Ecto neural progenitor cell (in vitro differentiated cells): ENCODE measurements at places on chromosomes 7 and 10.

DNA sequence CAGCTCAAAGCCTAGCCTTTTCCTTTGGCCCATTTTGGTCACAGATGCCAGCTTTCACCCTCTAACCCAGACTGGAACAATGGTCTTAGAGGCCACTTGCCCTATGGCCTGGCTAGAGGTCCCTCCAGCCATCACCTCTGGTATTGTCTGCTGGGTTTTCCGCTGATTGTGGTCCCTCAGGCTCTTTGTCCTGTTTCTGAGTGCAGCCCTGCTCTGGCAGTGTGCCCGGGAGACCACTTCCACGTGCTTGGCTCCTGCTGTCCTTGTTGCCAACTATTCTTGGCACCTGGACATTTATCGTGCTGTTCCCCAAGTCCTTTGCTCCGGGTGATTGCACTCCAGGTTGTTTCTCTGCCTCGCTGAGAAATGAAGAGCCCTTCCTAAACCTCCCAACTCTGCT lies 53.3 kb upstream of the FAM180A start:
- no peak for DNase-seq

- no peak for DNase-seq
Measured at GRCh38 chr10:133260895-133261725, 15.6 kb downstream of the ADAM8 start.

- no peak for DNase-seq
Measured at GRCh38 chr7:112149734-112150133, 56.5 kb downstream of the DOCK4 start.

GRCh38 chr7:155694851-155695250 lies 50.4 kb downstream of the RBM33 start:
- DNase-seq = no peak

DNA sequence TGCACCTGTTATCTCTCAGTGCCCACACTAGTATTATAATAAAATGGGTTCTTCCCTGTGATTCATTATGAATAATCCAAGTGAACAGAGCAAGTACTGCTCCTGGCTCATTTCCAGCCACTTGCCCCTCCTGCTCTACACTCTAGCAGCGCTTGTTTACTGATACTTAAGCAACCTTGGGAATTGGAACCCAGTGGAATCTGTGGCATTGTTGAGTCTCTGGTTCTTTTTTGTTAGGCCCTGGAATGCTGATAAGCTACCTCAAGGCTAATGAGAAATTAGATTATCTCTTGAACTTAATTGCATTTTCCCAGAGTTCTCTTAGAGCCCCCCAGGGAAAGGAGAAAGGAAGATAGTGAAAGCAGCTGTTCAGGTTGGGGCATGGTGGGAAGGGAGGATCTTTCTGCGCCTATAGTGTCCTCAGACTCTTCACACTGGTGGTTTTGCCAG lies 34.0 kb downstream of the PRKAR2B start:
- no peak for DNase-seq

DNA sequence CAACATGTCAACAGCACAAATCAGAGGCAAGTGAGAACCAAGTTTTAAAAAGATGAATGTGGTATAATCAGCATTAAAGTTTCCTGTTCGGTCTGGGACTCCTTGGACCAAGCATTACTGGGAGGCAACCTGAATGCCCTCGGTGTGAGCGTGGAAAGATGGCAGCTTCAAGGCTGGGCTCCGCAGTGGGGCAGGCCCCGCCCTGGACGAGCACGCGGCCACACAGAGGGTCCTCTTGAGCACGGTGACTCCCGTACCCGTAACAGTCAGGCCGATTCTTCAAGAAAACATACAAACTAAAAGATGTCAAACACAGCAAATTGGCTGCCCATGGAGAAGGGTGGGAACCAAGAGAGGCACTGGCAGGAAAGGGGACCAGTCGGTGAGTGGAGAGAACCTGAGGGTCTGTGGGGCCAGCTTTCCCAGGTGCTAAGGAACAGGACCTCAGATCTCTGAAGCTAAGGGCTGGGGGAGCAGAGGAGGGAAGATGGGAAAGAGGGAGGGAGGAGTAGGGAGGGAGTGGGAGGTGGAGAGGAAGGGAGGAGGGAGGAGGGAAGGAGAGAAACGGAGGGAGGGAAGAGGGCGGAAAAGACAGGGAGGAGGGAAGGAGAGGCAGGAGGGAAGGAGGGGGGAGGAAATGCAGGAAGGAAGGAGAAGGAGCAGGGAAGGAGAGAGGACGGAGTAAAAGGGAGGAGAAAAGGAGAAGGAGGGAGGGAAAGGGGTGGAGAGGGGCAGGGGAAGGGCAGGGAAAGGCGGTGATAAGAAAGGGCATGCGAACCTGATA lies 71.2 kb upstream of the FAM20C start:
- DNase-seq = peak; percentile 36

- no peak for DNase-seq
Measured at GRCh38 chr10:106506526-106507283, 657.8 kb downstream of the SORCS1 start.

GRCh38 chr10:76311752-76312636 lies 880.6 kb downstream of the LRMDA start:
- DNase-seq = no peak

GRCh38 chr10:97020452-97021400 lies 165.0 kb downstream of the SLIT1 start:
- peak; percentile 75 for DNase-seq

DNA sequence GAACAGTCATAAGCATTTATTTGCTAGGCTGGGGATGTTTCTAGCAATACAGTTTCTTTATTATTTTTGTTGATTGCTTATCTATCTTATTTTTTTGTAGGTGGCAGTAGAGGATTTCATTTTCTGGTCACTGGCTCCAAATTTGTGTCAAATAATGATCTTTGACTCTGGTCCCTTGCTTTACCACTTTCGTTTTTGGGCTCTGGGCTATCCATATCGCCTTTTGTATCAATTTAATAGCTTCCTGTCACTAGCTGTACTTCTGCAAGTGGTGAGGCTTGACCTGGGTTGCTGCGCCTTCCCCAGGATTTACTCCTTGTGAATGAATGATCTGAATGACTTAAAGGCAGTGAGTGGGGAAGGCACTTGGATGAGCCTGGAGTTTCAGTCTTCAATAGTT lies 48.4 kb downstream of the MDFIC start:
- DNase-seq = no peak

DNA sequence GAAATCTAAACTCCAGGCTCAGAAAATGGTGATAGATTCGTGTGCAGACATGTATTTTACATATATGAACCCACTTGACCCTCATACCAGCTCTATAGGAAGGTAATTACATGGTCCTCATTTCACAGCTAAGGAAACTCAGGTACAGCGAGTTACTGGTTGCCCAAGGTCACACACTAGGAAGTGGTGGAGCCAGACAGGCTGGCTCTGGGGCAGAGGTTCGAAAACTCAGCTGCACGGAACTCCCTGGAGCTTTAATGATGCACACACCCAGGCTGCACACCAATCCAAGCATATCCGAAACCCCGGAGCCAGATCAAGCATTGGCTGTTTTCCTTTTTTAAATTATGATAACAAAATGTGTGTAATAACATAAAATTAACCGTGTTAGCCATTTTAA lies 172.4 kb downstream of the COBL start:
- DNase-seq = no peak

DNA sequence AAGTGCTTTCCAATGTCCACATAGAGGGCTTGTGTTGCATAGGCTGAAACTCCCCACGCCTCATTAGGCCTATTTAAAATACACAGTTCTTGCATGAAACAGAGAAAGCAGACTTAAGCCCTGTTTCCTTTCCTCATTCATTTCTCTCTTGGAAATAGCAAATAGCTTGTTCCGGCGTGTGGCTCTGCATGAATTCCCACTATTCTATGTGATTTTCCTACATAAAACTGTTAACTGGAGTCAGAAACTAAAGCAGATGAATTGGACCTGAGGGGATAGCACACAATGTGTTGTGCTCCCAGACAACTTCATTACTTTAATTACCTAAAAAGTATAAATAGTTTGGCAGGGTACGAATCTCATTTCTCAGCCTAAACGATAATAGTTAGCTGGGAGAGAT lies 981.5 kb downstream of the SORCS1 start:
- no peak for DNase-seq

DNA sequence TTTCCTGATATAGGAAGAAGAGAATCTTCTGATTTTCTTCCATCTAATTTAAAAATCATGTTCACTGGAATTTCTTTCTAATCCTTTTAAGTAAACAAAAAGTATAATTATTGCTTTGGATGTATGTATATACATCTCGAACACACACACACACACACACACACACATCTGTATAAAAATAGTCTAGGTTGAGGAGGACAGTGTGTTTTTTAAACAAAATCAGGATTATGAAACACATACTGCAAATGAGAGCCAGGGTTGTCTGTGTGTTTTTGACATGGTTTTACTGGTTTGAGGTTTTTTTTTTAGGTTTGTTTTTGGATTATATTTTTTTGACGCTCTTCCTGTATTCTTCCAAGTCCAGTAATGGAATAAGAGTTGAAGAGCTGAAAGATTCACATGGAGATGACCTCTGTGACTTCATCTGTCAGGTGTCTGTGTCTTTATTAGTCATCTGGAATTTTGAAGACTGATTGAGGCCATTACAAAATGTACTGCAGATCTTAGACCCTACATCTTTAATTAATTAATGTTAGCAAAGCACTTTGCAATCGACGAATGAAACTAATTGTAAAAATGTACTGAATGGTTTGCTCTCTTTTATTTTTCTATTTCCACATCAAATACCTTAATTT lies 237.1 kb downstream of the SUGCT start:
- no peak for DNase-seq

GRCh38 chr7:150329331-150330120 lies 6.2 kb upstream of the ACTR3C start:
- no peak for DNase-seq

- DNase-seq = peak; percentile 47
Measured at GRCh38 chr10:106189292-106189691, 975.2 kb downstream of the SORCS1 start.

GRCh38 chr10:118832241-118832651 lies 77.5 kb upstream of the CACUL1 start:
- no peak for DNase-seq

- DNase-seq = no peak
Measured at GRCh38 chr10:23402856-23403255, 36.0 kb upstream of the OTUD1 start.

- DNase-seq = no peak
Measured at GRCh38 chr10:125473143-125473793, 209.7 kb downstream of the TEX36 start.

DNA sequence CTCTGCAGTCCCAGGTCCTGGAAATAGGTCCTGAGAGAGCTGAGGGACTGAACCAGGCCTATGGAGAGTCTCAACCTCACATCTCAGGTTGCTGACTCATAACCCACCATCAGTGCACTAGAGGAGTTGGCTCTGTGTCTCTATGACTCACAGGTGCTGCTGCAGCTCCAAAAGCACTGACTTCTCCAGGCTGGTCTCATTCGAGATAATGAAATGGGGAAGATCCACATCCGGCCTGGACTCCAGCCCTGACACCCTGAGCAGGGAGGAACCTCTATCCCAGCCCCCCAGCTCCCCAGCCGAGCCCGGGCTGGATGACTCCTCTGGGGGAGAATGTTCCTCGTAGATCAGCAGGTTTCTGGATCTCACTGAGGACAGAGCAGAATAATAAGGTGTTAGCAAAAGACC lies 35.5 kb upstream of the DGKI start:
- no peak for DNase-seq
